Mesothelial cell of epicardium (in vitro differentiated cells): ENCODE measurements at places on chromosomes 4 and X.

GRCh38 chrX:154850957-154851611, 16.6 kb upstream of the SMIM9 start:
- DNase-seq, result no peak

DNA sequence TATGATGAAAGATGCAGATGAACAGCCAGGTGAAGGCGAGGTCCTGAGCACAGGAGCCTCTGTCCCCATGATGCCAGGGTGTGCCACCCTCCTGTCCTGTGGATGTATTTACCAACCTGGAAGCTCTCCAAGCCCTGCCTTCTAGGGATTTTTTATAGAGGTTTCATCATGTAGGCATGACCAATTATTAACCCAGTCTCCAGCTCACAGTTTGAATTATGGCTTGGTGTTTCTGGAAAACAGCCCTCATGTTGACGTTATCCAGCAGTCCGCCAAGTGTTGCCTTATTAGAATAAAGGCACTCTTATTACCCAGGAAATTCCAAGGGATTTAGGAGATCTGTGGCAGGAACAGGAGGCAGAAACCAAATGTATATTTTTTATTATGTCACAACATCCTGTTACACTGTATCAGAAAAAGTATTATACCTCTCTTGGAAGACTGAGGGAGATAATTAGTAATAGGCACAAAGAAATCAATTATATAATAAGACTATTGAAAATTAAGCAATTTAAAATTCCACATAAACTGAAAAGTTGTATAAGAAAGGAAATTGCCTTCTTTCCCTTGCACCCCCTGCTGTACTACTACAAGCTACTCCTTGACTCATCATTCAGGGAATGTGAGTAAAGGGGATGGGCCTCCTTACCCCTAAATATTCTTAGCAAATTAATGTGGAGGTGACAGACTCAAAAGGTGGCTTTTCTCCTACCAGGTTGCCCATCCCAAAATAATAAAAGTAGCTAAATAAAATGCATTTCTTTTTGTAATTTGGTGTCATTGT, 129.6 kb downstream of the ZNF330 start:
- DNase-seq, result no peak

DNA sequence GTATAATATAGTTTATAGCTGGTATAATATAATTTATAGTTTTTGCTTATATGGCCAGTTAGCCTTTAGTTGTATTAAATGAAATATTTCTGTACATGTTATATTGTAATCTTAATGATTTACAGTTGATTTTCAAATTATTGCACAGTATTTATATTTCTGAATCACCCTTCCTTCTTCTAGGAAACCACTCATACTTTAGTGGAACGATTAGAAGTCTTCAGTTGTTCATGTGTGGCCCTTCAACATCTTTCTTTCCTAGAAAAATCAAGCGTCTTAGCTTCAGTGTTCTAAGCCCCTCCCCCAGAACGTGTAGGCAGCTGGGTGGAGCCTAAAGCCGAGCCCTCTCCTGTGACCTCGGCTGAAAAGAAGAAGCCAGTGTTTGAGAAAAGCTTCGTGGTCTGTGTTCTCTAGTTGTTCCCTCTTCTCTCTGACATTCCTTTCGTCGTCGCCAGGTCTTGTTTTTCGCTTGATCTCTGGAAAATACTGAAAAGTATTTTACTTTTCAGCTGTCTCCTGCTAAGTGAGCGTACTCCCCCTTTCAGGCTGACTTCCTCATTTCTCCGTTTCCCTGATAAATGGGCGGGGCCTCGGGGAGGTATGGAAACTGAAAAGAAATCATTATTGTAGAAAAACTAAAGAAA, at the start of gene C4orf33:
C4orf33 (plus strand) TSS at position 342 of the 644 bp plus-strand sequence. CDS start 6,459 bp downstream, outside the sequence.
- DNase-seq, result peak; percentile 56

DNA sequence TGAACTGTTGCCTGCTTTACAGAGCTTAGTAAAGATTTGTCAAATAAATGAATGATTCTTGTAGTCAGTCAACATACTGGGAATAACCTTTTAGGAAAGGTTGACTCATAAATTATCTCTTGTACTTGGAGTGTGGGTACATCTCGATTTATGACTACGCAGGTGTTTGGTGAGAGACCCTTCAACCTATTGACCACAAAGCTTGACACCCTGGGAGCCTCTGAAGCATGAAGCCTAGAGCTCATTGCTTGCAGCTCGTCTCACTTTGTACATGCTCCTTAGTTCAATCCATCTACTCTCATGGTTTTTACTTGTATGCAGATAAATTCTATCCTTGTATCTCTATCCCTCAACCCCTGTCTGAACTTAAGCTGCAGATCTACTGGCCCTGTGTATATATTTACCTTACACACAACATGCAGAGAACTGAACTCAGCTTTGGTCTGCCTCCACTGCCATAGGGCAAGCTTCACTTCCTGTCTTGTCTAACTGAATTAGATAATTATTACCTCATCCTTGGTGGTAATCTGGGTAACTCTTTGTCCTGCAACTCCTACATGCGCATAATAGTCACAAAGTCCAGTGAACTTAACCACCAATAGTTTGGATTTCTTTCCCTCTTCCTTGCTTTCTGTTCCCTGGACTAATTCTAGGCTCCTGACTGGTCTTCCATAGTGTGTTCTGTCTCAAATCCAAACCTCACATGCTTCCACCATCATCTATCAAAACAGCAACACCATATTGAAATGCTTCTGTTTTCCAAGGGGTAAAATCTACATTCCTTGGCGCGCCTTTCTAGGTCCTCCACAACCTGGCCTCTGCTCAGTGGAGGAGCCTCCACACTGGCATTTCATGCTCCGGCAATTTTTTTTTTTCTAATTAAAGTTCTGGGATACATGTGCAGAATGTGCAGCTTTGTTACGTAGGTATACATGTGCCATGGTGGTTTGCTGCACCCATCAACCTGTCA, 32.2 kb upstream of the FAT1 start:
- no peak for DNase-seq

DNA sequence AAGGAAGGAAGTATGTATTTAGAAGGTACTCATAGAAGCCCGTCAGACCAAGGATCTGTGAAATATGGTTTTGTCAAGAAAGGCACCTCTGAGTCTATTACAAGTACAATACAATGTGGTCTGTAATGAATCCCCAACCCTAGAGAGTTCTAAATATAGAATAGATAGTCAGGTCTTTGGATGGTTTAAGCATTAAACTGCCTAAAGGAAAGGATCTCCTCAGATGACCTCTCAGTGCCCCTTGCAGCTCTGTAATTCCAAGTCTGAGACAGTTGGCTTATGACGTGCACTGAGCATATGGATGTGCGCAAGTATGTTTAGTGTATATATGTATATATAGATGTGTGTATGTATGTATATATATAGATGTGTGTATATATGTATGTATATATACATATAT, 62.0 kb downstream of the CCSER1 start:
- DNase-seq, result no peak

- peak; percentile 25 for DNase-seq
Measured at GRCh38 chrX:41085878-41086626, 807 bp downstream of the USP9X start.

GRCh38 chrX:110216027-110216426, 101.9 kb downstream of the AMMECR1 start:
- DNase-seq, result no peak

- no peak for DNase-seq
Measured at GRCh38 chr4:710916-711315, 5.3 kb downstream of the PCGF3 start.

DNA sequence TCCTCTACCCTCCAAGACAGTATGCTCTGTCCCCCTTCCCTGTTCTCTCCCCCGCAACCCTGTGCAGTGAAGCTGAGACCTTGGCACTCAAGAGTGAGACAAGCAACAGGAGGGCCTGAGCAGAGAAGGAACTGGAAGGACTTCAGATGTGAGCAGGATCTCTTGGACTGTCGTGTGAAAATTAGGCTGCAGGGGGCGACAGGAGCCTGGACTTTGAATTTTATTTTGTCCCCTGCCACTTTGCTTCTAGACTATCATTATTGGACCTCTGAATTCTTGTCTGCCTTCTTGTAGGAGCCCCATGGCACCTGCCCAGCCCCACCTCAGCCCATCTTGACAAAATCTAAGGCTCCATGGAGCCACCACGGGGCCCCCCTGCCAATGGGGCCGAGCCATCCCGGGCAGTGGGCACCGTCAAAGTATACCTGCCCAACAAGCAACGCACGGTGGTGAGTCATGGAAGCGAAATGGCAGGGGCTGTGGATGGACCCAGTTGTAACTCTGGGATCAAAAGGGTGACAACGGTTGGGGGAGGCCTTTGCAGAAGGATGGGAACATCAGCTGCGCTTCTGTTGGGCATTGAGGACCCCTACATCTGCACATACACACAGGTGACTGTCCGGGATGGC, 1.7 kb downstream of the ARAF start:
- no peak for DNase-seq

DNA sequence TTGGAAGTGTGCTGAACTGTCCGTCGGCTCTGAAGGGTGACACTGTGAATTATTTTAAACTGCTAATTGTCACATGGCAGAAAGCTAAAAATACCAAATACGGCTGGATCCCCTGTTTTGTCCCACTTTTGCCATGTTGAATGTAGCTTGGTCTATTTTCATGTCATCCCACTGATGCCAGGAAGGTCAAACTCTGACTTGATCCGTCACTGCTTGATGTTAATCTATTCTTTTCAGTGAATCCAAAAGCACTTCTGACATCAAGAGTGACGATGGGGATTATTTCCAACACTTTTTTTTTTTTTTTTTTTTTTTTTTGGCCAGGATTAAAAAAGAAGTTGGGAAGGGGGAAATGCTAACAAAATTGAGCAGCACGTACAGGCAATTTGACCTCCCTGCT, 734.6 kb upstream of the TENM3 start:
- no peak for DNase-seq

- no peak for DNase-seq
Measured at GRCh38 chr4:164440199-164440598, 313.7 kb upstream of the SMIM31 start.

- DNase-seq, result no peak
Measured at GRCh38 chr4:183755596-183755995, 96.5 kb downstream of the TRAPPC11 start.

DNA sequence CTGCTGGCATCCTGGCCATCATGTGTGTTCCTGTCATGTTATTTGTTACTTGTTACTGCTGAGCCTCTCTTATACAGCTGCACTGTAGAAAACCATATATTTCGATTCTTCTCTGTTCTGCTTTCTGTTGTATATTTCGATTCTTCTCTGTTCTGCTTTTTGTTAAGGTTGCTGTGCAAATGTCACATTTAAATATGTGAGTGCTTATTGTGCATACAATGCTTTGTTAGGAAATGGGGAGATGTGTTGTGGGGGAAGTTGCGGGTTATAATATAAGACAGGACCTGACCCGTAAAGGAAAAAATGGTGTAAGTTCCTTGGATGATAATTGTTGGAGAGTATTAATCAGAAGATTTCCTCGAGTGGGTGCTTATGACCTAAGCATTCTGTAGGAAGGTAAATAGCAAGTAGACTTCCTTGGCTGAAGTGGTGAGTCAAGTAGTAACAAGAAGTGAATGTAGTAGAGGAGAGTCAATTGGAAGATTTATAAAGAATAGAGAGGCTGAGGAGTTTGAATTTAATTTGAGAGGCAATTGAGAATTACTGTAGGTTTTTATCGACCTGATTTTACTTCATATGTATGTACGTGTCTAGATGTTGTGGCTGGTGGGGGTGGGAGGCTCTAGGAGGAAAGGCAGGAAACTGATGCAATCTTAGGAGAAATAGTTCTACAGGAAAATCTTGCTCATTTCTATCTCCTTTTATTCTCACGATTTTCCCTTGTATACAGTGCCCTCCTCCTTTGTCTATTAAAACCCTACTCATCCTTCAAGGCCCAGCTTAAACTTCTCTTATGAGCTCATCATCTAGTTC, 8.5 kb downstream of the OGT start:
- no peak for DNase-seq

GRCh38 chr4:157983300-157983699, 189.5 kb downstream of the GASK1B start:
- no peak for DNase-seq

DNA sequence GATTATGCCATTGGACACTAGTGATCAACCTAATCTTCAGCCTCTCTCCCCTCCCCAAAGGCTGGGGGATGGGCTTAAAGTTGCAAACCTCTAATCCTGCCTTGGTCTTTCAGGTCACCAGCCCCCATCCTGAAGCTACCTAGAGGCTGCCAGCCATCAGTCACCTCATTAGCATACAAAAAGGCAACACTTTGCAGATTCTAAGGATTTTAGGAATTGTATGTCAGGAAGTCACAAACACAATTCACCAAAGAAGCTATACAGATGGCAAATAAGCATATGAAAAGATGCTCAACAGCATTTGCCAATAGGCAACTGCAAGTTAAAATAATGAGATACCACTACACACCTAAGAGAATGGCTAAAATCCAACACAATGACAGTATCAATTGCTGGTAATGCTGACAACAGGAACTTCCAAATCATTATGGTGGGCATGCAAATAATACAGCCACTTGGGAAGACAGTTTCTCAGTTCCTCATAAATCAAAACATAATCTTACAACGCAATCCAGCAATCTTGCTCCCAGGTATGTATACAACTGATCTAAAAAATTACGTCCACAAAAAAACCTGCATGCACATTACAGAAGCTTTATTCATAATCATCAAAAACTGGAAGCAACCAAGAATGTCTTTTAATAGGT, 9.0 kb upstream of the PIM2 start:
- DNase-seq, result no peak

DNA sequence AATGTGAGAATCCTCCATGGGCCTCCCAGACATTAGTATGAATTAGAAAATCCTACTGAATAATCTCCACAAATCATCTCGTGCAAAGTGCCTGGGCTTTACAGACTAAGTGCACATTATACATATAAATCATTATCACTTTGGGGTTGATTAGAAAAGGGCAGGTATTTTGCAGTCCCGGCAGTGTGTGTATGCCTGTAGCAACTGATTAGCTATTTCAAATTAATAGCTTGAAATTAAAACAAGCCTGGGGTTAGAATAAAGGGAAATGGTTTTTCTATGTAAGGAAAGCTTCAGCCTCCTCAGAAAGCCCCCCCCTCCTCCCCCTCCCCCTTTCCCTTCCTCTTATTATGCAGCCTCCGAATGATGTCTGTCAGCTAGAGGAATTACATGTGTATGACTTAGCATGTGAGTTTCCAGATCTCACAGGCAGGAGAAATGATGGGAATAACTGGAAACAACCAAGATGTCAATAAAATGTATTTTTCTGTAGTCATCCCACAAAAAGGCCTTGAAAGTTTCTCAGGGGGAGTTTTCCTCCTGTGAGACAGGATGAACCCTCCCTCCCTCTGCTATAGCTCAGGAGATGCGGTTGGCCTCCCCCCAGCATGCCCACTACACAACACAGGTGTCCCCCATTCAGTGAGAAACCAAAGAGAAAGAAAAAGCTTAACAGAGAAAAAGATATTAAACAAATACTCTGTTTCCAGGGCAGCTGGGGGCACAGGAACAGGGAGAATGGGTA, 41.2 kb upstream of the RASGEF1B start:
- no peak for DNase-seq

GRCh38 chr4:98262431-98262830, 1.2 kb downstream of the RAP1GDS1 start:
- no peak for DNase-seq
